ENCODE measurements at places on chromosomes 2 and 18. TPM values are rescaled to one million over a fixed set of nuclear protein-coding genes. Genes with fewer than 3 reads are reported as not detected.

TCF23 gene
- total RNA-seq, result 1.2 TPM

NEDD4L gene
- total RNA-seq, result 203 TPM

ASB18 gene
- not detected for total RNA-seq

IL1R2 gene
- 23.3 TPM for total RNA-seq

CCDC150 gene
- total RNA-seq, result 1.5 TPM

PDE11A gene
- total RNA-seq, result 0.27 TPM

ALPP gene
- 6.0 TPM for total RNA-seq

TRIP12 gene
- total RNA-seq, result 229 TPM

USP14 gene
- 43.2 TPM for total RNA-seq

CCBE1 gene
- total RNA-seq, result 14.0 TPM

WDR35 gene
- 8.8 TPM for total RNA-seq

YPEL5 gene
- total RNA-seq, result 98.0 TPM

PTPRN gene
- total RNA-seq, result not detected

AFG3L2 gene
- 31.1 TPM for total RNA-seq

COL5A2 gene
- 26.3 TPM for total RNA-seq

SERPINB3 gene
- not detected for total RNA-seq

SNTG2 gene
- 1.4 TPM for total RNA-seq

POTEJ gene
- not detected for total RNA-seq

UBXN2A gene
- total RNA-seq, result 14.1 TPM

CASP10 gene
- 26.7 TPM for total RNA-seq

BUB1 gene
- 4.8 TPM for total RNA-seq

BCL2L11 gene
- total RNA-seq, result 23.7 TPM

ITGA4 gene
- total RNA-seq, result 24.0 TPM

HES6 gene
- total RNA-seq, result 6.1 TPM

KRTCAP3 gene
- 18.8 TPM for total RNA-seq

INPP4A gene
- 35.6 TPM for total RNA-seq

CFAP210 gene
- total RNA-seq, result 0.95 TPM

SNX17 gene
- total RNA-seq, result 107 TPM

ALPG gene
- 0.53 TPM for total RNA-seq

BCS1L gene
- total RNA-seq, result 26.7 TPM

LYG2 gene
- not detected for total RNA-seq

DYNAP gene
- not detected for total RNA-seq

CDK15 gene
- 4.5 TPM for total RNA-seq

ZNF407 gene
- total RNA-seq, result 16.1 TPM

PRSS56 gene
- not detected for total RNA-seq

EGR4 gene
- total RNA-seq, result not detected

ADNP2 gene
- total RNA-seq, result 16.5 TPM

TMEFF2 gene
- not detected for total RNA-seq

REG1B gene
- total RNA-seq, result not detected

RGPD3 gene
- 0.21 TPM for total RNA-seq

ASTL gene
- total RNA-seq, result not detected

TUBA3D gene
- total RNA-seq, result not detected

SCYGR4 gene
- not detected for total RNA-seq

CCDC148 gene
- total RNA-seq, result 2.8 TPM

LRP1B gene
- total RNA-seq, result 0.09 TPM

GPAT2 gene
- total RNA-seq, result 4.3 TPM

All from lower lobe of right lung (tissue), 2 donors.